Stimulated activated CD4-positive, alpha-beta T cell treated with anti-CD3 and anti-CD28 coated beads, Interleukin-2, amount 100 ng/mL, for 24 hours (primary cell): ENCODE measurements at places on chromosomes 13 and 19.

DNA sequence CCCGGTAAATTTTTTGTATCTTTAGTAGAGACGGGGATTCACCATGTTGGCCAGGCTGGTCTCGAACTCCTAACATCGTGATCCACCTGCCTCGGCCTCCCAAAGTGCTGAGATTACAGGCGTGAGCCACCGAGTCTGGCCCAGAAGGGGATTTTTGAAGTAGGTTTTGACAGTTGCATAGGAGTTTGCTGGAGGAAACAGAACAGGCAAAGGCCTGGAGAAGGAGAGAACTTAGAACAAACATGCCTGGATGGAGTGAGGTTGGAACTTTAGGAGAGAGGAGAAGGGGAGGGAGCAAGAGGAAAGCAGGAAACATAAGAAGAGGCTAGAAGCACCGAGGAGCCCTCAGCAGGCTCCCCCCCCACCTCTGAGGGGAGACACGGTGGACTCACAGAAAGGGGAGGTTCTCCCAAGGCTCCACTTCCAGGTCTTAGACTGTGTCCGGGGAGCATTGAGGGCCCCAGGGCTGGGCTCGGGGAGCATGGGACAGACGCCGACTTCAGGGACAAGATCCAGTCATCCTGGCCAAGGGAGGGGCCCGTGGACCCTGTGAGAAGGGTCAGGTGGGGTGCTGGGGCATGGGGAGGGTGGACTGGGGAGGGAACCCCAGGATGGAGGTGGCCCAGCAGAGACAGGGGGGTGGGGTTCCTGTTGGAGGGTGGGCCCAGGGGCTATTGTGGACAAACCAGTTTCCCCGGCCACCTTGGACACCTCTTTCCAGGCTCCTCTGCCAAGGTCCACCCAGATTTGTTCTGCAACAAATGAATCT is 1.8 kb upstream of the FBN3 start:
- DNase-seq, result no peak

- DNase-seq, result no peak
These were observed 86.5 kb upstream of the UBL3 start for GRCh38 chr13:29936956-29937355.

GRCh38 chr19:50313812-50314536 is 15.2 kb downstream of the KCNC3 start:
- DNase-seq, result no peak

GRCh38 chr19:5990289-5990797 is 12.4 kb upstream of the RANBP3 start:
- DNase-seq, result no peak

DNA sequence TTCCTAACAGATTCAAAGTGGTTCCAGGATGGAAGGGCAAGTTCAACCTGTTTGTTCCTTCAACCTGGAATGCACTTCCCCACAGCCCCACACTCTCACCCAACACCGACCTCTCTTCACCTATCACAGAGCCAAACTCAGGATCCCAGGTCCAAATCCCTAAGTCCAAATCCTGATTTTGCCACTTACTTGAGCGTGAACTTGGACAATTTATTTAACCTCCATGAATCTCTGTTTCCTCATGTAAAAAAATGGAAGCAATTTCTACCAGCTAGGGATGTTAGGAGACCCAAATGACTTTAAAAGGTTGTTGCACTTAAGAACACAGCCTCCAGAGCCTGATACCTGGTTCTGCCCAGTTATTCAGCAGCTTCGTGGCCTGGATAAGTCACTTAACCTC is 5.4 kb upstream of the IGSF23 start:
- DNase-seq, result no peak

GRCh38 chr19:38736036-38736412 is 8.2 kb downstream of the CAPN12 start:
- peak; percentile 64 for DNase-seq

DNA sequence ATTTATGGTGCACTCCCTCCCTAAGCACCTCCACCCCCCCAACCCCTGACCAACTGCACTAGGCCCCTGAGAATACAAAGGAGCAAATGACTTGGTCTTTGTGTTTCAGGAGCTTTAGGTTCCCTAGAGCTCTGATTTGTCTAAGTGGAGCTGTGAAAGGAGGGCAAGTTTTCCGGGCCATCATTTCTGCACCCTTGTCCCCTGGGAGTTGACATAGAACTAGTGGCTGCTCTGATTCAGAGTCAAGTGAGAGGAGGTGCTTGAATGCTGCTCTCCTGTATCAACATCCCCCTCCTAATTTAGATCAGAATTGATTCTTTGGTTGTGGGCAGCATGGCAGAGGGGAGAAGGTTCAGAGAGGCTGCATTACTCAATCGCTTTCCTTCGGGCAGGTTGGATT is 391.6 kb downstream of the KCNRG start:
- no peak for DNase-seq

GRCh38 chr13:110265682-110266430 is 41.1 kb downstream of the COL4A1 start:
- no peak for DNase-seq

DNA sequence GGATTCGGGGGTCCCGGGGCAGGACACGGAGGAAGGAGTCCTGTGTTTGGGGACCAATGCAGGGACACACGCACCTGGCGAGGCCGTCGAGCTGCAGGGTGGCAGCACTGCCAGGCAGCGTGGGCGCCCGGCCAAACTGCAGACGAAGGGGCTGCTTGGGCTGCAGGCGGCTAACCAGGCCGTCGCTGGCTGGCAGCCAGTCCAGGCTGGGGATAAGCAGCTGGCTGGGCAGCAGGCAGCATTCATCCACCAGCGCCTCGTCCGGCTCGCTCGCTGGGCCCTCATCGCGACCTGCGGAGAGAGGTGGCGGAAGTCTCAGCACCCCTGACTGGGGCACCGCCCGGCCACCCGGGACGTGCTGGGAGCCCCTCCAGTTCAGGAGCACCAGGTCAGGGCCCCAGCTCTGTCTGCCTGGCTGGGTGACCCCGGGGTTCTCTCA is 11.5 kb downstream of the CFD start:
- DNase-seq, result no peak

- DNase-seq, result no peak
These were observed 2.3 kb upstream of the TMEM91 start for GRCh38 chr19:41373993-41374392.

DNA sequence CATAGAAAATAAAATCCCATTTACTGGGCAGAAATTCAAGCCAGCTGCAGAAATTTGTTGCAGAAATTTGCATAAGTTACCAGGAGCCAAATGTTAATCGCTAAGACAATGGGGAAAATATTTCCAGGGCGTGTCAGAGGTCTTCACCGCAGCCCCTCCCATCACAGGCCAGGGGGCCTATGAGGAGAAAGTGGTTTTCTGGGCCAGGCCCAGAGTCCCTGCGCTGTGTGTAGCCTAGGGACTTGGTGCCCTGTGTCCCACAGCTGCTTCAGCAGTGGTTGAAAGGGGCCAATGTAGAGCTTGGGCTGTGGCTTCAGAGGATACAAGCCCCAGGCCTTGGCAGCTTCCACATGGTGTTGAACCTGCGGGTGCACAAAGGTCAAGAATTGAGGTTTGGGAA is 278.9 kb upstream of the PCDH9 start:
- no peak for DNase-seq

- no peak for DNase-seq
These were observed 299.5 kb downstream of the ZNF536 start for GRCh38 chr19:30671622-30672051.

GRCh38 chr19:16374436-16374835 is 49.8 kb downstream of the KLF2 start:
- DNase-seq, result peak; percentile 32

GRCh38 chr13:110657196-110657595 is 41.9 kb downstream of the NAXD start:
- DNase-seq, result no peak

DNA sequence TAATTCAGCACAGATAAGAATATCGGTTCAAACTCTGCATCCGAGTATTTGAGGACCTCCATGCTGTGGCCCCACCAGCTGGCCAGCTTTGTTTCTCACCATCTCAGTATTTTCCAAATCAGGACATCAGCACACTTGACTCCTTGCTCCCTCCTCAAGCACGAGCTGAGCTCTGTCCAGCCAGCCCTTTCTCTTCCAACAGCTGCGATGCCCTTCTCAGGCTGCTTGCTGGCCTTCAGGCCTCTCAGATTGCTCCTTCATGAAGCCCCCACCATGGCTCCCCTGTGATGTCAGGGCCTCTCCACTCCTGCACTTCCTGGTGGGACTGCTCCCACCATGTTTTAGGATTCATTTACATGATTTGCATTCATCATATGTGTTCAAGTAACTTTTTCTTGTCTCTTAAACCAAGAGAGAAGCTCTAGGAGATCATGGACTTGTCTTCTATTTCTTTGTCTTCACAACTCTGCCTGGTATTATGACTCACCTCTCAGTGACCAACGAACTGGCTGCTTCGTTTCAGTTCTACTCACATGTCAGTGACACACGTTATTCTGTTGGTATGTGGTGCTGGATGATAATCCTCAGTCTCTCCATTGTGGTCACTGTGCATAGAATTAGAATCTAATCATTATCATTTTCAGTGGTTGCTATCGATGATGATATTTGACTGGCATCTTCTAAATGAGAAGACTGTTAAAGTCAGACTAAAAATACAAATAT is 471.7 kb downstream of the EFNB2 start:
- no peak for DNase-seq

DNA sequence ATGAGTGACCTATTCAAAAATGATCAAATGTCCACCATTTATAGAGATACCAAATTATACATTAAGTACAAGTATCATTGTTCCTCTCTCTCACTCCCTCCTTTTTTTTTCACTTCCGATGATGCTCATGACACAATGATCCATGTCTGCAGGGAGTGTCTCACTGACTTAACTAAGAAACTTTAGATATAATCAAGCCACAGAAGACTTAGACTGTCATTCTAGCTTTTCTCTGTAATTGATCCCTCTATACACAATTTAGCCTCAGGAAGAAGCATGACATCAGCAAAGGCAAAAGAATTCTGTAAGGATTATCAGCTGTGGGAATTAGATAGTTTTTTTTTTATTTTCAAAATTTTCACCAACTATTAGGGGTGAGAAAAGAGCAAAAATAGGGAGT is 734.9 kb upstream of the PCDH9 start:
- DNase-seq, result no peak

DNA sequence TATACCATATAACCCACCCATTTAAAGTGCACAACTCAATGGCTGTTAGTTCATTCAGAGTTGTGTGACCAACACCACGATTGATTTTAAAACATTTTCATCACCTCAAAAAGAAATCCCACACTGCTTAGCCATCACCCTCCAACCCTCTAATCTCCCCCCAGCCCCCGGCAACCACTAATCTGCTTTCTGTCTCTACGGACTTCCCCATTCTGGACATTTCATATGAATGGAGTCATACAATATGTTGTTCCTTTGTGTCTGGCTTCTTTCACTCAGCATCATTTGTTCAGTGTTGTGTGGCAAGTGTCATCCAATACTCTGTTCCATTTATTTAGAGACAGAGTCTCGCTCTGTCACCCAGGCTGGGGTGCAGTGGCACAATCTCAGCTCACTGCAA is 4.0 kb upstream of the PNMA8B start:
- DNase-seq, result no peak

GRCh38 chr19:45346449-45346848 is 5.9 kb downstream of the KLC3 start:
- DNase-seq, result no peak

GRCh38 chr13:21594715-21595545 is 9.0 kb downstream of the MICU2 start:
- DNase-seq, result no peak
